ENCODE measurements at places on chromosomes 11 and 22. TPM values are rescaled to one million over a fixed set of nuclear protein-coding genes. Genes with fewer than 3 reads are reported as not detected.

TRPM5 gene
- total RNA-seq = not detected

SYNGR1 gene
- total RNA-seq = 1.5 TPM

MS4A14 gene
- not detected for total RNA-seq

SCYL1 gene
- total RNA-seq = 49.2 TPM

CD3G gene
- not detected for total RNA-seq

OR8A1 gene
- not detected for total RNA-seq

CLTCL1 gene
- total RNA-seq = 7.6 TPM

CARD16 gene
- 83.1 TPM for total RNA-seq

RAG2 gene
- not detected for total RNA-seq

NLRP10 gene
- total RNA-seq = 0.06 TPM

MAP6 gene
- total RNA-seq = 0.32 TPM

TPCN2 gene
- total RNA-seq = 13.8 TPM

GLYAT gene
- not detected for total RNA-seq

EI24 gene
- 101 TPM for total RNA-seq

ADAMTS8 gene
- not detected for total RNA-seq

UVRAG gene
- 56.3 TPM for total RNA-seq

TBCEL gene
- total RNA-seq = 14.2 TPM

IL10RA gene
- total RNA-seq = under 0.01 TPM

NPAS4 gene
- not detected for total RNA-seq

ADM gene
- total RNA-seq = 210 TPM

MYEOV gene
- 0.49 TPM for total RNA-seq

AGBL2 gene
- total RNA-seq = 0.31 TPM

NXPE1 gene
- total RNA-seq = under 0.01 TPM

SMIM35 gene
- total RNA-seq = not detected

NCAM1 gene
- total RNA-seq = 0.65 TPM

OR8D4 gene
- total RNA-seq = not detected

PLAAT5 gene
- not detected for total RNA-seq

PYGM gene
- 0.44 TPM for total RNA-seq

MMP3 gene
- not detected for total RNA-seq

All from bladder microvascular endothelial cell (primary cell).